ENCODE measurements at places on chromosomes 2 and 18. TPM values are rescaled to one million over a fixed set of nuclear protein-coding genes. Genes with fewer than 3 reads are reported as not detected.

- H3K36me3 ChIP-seq = no peaks in the 10 kb centered on the region
- H3K27ac ChIP-seq = no peak overlapping the region
- H3K27me3 ChIP-seq = peaks cover 48% of the 10 kb centered on the region
- H3K4me1 ChIP-seq = peaks cover 9% of the 10 kb centered on the region
- peak; percentile 23 for DNase-seq
These were observed 14.1 kb upstream of the EML6 start for GRCh38 chr2:54709336-54709809.

The FSHR gene
- total RNA-seq = not detected

DNA sequence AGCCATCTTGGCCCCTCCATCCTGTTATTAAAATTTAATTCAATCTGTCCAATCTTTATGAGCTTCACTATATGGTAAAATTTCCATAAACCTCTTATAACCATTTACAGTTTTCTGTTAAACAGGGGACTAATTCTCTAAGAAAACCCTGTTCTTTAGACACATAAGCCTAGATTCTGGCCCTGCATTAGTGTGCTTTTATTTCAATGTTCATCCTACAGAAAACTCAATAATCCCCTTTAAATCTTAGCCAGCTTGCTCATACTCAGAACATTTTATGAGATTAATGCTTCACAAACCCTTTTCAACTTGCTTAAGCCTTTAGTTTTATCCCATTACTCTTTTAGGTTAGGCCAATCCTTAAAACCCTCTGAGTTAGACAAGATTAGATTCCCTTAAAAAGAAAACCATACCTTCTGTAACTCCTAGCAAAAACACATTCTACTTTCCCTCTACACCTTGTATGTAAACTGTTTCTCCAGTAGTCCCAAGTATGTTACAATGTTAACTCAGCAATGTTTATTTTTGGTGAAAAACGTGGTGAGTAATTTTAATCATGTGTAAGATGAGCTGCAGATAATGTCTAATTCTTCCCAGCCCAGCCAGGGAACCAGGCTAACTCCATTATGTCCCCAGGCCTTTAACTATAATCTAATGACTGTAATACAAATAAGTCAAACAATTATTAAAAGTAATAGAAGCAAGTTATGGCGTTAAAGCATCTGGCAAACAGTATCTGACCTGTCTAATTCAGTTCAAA is 1953.4 kb upstream of the LRRTM1 start:
- no peak for DNase-seq
- no peak overlapping the region for H3K4me3 ChIP-seq
- no peak overlapping the region for H3K27ac ChIP-seq
- no peaks in the 10 kb centered on the region for H3K27me3 ChIP-seq
- no peaks in the 10 kb centered on the region for H3K36me3 ChIP-seq

The DSEL gene
- total RNA-seq = 0.35 TPM

DNA sequence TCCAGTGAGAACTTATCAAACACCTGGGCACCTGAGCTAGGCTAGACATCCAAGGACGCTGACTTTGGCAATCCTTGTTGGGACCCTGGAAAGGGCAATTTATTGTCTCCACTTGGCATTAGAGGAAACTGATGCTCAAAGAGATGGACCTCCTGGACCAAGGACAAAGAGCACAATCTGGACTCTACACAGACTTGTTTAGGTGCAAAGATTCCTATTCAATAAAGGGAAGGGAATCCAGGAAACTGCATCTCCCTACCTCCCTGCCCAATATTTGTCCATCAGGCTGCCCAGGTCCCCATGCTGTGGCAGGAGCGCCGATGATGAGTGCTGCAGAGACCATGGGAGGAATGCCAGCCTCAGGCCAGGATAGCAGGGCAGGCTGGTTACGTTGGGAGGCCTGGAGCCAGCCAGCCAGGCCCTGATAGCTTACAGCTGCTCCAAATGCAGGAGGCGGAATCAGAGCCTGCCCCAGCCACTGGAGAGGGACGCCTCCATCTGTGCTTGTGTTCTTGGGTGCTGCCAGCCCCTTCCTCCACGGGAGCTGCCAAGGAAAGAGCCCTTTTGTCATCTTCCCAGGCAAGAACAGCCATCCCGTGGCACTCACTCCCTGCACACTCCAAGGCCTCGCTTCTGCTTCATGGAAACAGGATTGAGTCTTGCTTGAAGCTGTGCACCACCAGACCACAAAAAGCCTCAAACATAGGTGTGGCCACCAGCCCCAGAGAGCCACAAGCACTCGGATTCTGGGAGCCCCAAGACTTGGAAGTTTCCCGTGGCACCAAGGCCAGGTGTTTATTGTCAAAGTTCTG is 60.0 kb downstream of the HS1BP3 start:
- no peak for DNase-seq
- H3K4me1 ChIP-seq = peaks cover 6% of the 10 kb centered on the region
- no peaks in the 10 kb centered on the region for H3K27me3 ChIP-seq
- no peak overlapping the region for H3K4me3 ChIP-seq

The HDAC4 gene
- 19.1 TPM for total RNA-seq

GRCh38 chr2:127373362-127374083 is 14.3 kb downstream of the MAP3K2 start:
- no peak overlapping the region for H3K4me3 ChIP-seq
- H3K4me1 ChIP-seq = peaks cover 11% of the 10 kb centered on the region

DNA sequence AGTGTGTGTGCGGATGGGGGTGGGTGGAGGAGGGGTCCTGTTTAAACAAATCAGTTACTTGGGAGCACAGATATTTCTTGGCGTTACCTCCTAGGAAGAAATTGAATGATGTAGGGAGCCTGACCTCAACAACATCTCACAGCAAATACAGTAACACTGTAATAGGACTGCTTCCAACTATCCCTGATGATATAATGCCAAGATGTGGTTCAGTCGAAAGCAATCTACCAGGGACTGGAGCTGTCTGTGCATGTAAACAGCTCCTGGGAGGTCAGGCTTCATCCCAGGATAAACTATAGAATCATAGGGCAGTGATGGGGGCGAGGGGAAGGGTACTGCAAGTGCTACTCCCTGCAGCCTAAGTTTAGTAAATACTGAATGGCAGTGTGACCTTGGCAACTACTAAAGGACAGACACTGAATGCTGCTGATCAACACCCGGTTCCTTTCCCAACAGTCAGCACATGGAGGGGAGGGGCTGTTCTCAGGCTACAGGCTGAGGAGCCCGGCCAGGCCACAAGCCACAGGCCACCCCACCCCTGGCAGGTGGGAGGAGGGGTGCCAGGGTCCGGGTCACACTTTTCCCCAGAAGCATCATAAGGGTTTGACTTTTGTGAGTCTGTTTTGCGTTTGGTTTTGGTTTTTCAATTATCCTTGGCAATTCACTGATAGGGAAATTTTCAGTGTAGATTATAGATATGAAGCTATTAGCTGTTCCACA is 85.3 kb upstream of the ZNF397 start:
- no peak overlapping the region for H3K4me3 ChIP-seq
- no peak overlapping the region for H3K27ac ChIP-seq
- no peaks in the 10 kb centered on the region for H3K27me3 ChIP-seq
- DNase-seq = no peak
- peaks cover 2% of the 10 kb centered on the region for H3K36me3 ChIP-seq

DNA sequence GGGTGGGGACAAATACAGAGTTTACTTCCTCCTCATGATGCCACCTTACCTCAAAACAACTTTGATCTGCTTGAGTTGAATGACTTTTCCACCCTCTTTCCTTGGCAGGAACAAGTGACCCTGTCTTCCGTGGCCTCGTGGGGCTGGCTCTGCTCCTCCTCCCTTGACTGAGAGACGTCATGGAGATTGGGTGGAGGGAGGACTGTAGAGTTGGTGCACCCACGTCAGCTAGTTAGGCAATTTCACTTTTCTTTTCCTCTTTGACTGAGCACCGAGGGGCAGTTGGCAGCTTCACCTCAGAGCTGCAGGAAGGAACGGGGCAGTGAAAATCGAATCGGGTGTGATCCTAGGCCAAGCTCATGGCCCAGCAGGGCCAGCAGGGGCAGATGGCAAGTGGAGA is at the start of gene SP140:
Gene SP140, plus strand, starts transcription at position 251 of the 400 bp plus-strand sequence. Its CDS starts 109 bp downstream, at position 360.
- H3K36me3 ChIP-seq = peaks cover 22% of the 10 kb centered on the region
- H3K27ac ChIP-seq = peak within 1 kb of the TSS; percentile 95
- no peaks in the 10 kb centered on the region for H3K27me3 ChIP-seq
- DNase-seq = peak; percentile 68
- peak within 1 kb of the TSS; percentile 84 for H3K4me3 ChIP-seq

The SCYGR4 gene
- not detected for total RNA-seq

- H3K27me3 ChIP-seq = no peaks in the 10 kb centered on the region
- DNase-seq = peak; percentile 30
- no peaks in the 10 kb centered on the region for H3K36me3 ChIP-seq
- peaks cover 13% of the 10 kb centered on the region for H3K4me1 ChIP-seq
These were observed 6.3 kb downstream of the C2orf81 start for GRCh38 chr2:74414881-74415761.

GRCh38 chr18:45731716-45732115 is 7.7 kb downstream of the SLC14A1 start:
- no peaks in the 10 kb centered on the region for H3K4me1 ChIP-seq
- no peaks in the 10 kb centered on the region for H3K36me3 ChIP-seq
- DNase-seq = no peak

GRCh38 chr2:33219850-33220275 is 256.6 kb upstream of the RASGRP3 start:
- H3K4me3 ChIP-seq = no peak overlapping the region
- no peak for DNase-seq
- H3K27ac ChIP-seq = no peak overlapping the region

GRCh38 chr2:41026613-41027012 is 574.7 kb upstream of the SLC8A1 start:
- DNase-seq = no peak
- H3K4me3 ChIP-seq = no peak overlapping the region
- H3K27me3 ChIP-seq = no peaks in the 10 kb centered on the region
- peak overlapping the region; percentile 43 for H3K27ac ChIP-seq
- H3K4me1 ChIP-seq = no peaks in the 10 kb centered on the region
- H3K36me3 ChIP-seq = no peaks in the 10 kb centered on the region

The SLC16A14 gene
- total RNA-seq = 1.2 TPM

The NGEF gene
- total RNA-seq = not detected

The ITM2C gene
- total RNA-seq = 69.9 TPM

The MC5R gene
- not detected for total RNA-seq

The CFAP65 gene
- total RNA-seq = not detected

DNA sequence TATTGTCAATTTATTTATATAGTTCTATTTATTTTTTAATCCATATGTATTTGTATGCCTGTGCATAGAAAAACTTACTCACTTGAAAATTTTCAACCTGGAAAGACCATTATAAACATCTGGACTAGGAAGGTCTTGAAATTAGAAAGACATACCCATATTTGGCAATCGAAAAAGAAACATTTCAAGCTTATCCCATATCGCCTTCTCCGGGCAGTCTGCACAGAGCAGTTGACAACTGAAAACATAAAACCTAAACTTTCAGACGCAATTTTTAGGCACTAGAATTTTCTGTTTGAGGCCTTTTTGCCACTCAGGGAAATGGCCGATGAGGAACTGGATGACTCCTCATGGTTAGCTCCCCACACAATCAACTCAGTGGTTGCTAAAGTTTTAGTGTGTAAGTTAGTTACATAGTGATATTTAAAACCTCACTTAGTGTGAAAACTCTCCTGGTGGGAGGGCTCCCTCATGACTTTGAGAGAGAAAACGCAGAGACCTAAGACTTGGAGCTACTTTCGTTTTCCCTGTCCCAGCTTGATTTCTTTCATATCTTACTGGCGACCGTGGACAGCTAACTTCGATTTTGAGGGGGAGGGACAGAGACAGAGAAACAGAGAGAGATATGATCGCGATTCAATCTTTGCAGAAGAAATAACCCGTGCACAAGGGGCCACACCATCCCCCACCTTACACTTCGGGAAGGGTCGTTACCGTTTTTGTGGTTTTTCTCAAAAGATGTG is 3.2 kb upstream of the HOXD12 start:
- peak overlapping the region; percentile 55 for H3K4me3 ChIP-seq
- no peak for DNase-seq
- H3K27me3 ChIP-seq = peaks cover 92% of the 10 kb centered on the region
- no peak overlapping the region for H3K27ac ChIP-seq
- H3K4me1 ChIP-seq = peaks cover 26% of the 10 kb centered on the region
- H3K36me3 ChIP-seq = peaks cover 4% of the 10 kb centered on the region

The CCDC195 gene
- total RNA-seq = not detected

The EFEMP1 gene
- total RNA-seq = not detected

The CD207 gene
- total RNA-seq = not detected

The CDH19 gene
- total RNA-seq = not detected

DNA sequence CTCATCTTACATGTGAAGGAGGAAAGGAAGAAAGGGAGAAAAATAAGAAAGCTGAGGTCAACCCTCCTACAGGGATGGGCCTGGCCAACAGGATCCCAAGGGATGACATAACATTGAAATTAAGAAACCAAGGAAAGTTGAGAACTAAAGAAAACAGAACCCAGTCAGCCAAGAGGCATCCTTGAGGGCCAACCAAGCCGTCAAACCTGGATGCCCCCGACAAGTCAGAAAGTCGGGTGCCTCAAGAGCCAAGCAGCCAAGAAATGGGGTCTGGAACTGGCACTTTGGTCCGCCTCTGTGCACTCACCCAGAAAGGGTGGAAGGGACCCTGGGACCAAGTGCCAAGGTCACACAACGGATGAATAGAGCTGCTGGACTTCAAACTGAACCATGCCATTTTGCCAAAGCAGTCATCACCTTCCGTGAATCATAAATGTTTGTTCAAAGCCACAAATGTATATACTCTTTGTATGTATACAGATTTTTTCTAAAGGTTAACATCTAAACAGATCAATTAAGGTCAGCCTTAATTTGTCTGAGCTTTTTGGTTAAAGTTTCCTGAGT is 27.0 kb upstream of the PTPN4 start:
- H3K4me3 ChIP-seq = no peak overlapping the region
- no peaks in the 10 kb centered on the region for H3K27me3 ChIP-seq
- H3K27ac ChIP-seq = no peak overlapping the region
- H3K36me3 ChIP-seq = no peaks in the 10 kb centered on the region

GRCh38 chr2:136133176-136133575 is 15.2 kb upstream of the CXCR4 start:
- peak overlapping the region; percentile 84 for H3K27ac ChIP-seq
- no peak overlapping the region for H3K4me3 ChIP-seq
- H3K4me1 ChIP-seq = peaks cover 93% of the 10 kb centered on the region
- DNase-seq = no peak

The GALM gene
- total RNA-seq = 42.2 TPM

The UGT1A3 gene
- total RNA-seq = not detected

DNA sequence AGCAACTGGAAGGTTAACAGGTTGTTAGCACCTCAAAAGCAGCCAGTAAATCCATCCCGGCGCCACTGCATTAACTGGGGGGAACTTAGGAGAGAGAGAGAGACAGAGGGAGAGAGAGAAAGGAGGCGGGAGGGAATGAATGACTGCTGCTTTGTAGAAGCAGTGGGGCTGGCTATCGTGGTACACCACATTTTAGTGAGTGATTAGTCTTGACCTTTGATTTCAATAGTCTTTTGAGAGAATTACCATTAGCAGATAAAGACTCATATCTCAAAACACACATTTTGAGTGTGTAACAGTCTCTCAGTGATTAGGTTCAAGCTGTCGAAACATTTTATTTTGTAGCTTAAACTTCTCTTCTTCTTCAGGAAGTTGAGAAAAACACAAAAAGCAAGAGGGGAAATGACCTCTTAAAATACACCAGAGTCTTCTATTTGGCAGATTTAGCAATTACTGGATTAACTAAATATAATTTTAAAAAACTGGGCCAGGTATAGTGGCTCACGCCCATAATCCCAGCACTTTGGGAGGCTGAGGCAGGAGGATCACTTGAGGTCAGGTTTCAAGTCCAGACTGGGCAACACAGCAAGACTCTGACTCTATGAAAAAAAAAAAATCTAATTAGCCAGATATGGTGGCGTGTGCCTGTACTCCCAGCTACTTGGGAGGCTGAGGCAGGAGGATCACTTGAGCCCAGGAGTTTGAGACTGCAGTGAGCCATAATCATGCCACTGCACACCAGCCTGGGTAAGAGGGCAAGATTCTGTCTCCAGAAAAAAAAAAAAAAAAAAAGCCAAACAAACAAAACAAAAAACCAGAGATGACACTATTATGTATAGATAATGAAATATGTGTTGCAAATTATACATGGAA is 22.0 kb upstream of the PNO1 start:
- H3K4me1 ChIP-seq = no peaks in the 10 kb centered on the region
- no peak overlapping the region for H3K4me3 ChIP-seq
- H3K36me3 ChIP-seq = peaks cover 5% of the 10 kb centered on the region
- H3K27ac ChIP-seq = no peak overlapping the region
- no peaks in the 10 kb centered on the region for H3K27me3 ChIP-seq

All from activated naive CD8-positive, alpha-beta T cell treated with anti-CD3 and anti-CD28 coated beads for 36 hours (primary cell).